Lung (tissue), 17 donors: ENCODE measurements at places on chromosomes 11 and 22.
A peak's percentile ranks its signal among the peaks of the same experiment; 100 is the strongest.

DNA sequence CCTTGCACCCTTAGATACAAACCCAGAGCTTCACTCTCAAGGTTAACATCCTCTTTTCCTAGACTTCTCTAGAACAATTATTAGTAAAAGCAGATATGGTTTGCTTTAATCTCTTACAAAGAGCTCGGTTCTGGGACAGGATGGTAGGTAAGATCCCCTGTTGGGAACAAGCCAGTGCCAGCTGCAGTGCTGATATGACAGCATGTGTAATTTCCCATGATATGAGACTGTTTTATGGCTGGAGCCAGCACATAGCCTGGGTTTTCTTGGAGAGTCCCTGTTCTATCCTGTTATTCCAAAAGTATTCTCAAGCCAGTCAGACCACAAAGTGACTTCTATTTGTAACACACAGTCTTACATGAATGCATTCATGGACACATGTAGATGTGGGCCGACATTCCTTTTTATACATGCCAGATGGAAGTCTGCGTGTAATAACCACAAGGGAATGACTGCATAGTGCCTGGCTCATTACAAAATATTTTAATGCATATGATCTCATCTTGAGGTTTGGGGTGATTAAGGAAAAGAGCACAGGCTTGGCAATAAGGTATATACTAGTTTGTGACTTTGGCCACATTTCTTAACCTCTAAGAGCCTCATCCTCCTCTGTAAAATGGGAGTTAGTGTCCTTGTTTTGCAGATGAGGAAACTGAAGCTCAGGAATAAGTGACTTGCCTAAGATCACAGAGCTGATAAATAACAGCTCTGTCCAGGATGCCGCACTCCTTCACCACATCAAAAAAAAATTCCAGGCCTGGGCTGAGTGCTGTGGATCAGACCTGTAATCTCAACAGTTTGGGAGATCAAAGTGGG lies 21.8 kb downstream of the CLMP start:
- no peak for DNase-seq

DNA sequence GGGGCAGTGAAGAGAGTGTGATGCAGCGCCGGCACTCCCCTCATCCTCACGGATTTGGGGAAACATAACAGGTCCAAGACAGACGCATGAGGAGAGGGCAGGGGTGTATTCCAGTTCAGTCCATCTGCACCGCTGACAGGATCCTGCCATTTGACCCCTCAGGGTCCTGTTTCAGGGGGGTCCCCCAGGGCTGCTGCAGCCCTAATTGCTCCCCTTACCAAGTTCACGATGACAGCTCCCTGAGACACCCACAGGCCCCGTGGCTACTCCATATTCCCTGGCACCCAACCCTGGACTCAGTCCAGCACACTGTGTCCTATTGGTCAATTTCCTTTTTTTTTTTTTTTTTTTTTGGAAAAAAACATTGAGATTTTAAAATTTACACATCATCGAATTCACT lies 41.5 kb downstream of the SHANK2 start:
- no peak for DNase-seq

GRCh38 chr11:78733031-78733430 lies 158.4 kb upstream of the NARS2 start:
- DNase-seq, result no peak

DNA sequence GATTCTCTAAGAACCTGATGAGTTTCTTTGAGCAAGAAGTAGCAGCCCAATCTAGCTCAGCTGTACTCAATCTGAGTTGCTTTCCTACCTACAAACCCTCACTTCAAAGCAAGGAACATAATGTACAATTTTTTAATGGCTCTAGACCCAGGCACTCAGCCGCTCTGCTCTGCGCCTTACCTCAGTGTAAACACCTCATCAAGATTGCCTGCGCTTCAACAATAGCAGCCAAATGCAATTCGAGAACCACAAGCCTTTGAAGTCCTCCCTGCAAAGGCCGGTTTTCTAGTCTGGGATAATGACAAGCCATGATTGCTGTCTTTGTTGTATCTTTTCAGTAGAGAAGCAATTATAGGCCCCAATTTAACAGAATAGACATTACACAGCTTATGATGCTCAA lies 38.0 kb downstream of the JHY start:
- peak; percentile 8 for DNase-seq

GRCh38 chr22:21726650-21727049 lies 8.9 kb downstream of the YPEL1 start:
- DNase-seq, result no peak

GRCh38 chr22:45731041-45731797 lies 59.6 kb downstream of the ATXN10 start:
- no peak for DNase-seq

DNA sequence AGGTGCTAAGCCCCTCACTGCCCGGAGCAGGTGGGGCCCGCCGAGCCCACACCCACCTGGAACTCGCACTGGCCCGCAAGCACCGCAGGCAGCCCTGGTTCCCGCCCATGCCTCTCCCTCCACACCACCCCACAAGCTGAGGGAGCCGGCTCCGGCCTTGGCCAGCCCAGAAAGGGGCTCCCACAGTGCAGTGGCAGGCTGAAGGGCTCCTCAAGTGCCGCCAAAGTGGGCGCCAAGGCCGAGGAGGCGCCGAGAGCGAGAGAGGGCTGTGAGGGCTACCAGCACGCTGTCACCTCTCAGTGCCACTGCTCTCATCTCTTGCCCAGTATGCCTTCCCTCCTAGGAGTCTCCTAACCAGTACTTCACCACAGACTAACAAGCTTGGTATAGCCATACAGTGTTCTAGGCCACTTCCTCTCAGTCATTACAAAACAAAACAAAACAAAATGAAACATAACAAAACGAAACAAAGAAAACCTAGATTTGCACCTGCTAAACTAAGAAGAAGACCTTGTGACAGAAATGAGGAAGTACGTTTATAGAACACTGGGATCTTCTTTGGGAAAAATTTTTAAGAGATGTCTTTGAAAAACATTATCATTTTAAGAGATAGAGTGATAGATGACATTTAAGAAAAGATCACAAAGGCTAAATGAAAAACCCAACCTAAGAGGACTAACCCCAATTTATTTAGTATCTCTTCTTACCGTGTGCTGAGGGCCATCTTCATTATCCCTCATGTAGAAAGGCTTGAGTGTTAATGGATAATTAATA lies 47.7 kb upstream of the GAB2 start:
- DNase-seq, result no peak

GRCh38 chr11:99716302-99716701 lies 695.6 kb downstream of the CNTN5 start:
- DNase-seq, result no peak

DNA sequence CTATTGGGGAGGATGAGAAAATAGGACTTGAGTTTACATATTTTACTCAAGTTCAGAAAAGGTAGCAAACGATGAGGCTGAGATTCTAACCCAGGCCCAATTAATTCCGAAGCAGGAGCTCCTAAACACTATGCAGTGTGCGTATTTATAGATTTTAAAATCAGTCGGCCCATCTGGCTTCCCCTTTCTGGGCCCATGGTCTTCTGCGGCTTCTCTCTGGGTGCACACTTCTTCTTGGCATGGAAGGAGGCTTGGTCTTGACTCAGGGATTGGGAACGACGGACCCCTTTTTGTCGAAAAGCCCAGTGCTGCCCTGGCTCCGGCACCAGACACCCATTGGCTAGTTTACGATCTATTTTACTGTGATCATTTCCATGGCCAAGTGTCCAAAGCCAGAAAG lies 1433.8 kb downstream of the BRD1 start:
- DNase-seq, result no peak

GRCh38 chr11:35907648-35908431 lies 36.0 kb upstream of the LDLRAD3 start:
- no peak for DNase-seq

DNA sequence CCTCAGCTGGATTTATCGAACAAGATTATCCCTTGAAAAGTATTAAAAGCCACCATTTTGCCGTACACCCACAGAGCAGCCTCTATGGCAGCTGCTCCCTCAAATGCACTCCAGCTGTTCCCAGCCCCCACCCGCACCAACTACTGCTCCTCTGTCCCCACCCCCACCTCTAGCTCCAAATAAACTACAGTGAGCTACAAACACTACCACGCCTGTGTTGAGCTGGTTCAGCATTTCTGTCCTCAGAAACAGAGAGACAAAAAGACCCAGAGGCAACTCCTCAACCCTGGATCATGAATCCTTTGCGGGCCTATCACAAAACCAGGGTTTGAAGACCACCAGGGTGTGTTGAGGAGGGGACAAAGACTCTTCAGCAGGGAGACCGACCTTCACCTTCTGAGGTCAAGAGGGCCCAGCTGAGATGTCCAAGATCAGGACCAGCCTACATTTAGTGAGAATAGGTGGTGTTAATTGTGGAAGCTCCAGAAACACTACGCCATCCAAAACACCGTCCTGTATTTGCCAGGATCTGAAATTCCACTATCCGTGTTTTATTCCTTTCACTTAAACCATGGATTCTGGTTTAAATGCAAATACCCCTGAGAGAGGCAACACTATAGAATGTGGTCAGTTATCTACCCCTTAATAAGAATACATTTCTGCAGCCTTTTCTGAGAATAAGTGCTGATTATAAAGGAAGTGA lies 195.9 kb downstream of the DSCAML1 start:
- DNase-seq, result no peak

- no peak for DNase-seq
Observed at GRCh38 chr11:84552791-84553190, 1074.4 kb downstream of the DLG2 start.

DNA sequence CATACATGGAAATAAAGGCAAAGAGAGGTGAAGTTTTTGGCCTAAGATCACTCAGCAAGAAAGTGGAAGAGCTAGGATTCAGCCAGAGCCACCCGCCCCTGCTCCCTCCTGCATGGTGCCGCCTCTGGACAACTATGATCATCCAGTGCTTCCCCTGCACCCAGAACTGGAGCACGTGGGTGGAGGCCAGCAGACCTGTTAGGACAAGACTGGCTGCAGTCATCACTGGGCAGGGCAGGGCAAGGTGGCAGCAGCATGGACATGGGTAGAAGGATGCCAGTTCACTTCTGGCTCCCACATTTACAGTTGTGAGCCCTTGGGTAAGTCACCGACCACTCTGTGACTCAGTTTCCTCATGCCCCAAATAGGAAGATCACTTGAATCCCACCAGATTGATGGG lies 131.0 kb downstream of the FBXO7 start:
- DNase-seq, result no peak

DNA sequence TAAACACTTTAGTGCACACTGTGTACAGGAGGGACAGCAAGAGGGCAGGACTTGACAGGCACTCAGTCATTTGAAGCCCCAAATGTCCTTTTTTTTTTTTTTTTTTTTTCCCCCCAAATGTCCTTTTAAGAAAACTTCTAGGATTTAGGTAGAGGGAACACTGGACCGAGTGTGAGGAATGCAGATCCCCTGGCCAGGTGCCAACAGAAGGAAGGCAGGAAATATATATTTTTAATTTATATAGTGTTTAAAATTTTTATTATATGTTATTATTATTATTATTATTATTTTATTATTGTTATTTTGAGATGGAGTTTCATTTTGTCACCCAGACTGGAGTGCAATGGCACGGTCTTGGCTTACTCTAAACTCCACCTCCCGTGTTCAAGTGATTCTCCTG lies 35.5 kb downstream of the ARHGAP8 start:
- DNase-seq, result no peak

- peak; percentile 6 for DNase-seq
Observed at GRCh38 chr11:112128483-112129121, 35.3 kb downstream of the IL18 start.

- no peak for DNase-seq
Observed at GRCh38 chr11:76695771-76696170, 25.2 kb upstream of the LRRC32 start.

DNA sequence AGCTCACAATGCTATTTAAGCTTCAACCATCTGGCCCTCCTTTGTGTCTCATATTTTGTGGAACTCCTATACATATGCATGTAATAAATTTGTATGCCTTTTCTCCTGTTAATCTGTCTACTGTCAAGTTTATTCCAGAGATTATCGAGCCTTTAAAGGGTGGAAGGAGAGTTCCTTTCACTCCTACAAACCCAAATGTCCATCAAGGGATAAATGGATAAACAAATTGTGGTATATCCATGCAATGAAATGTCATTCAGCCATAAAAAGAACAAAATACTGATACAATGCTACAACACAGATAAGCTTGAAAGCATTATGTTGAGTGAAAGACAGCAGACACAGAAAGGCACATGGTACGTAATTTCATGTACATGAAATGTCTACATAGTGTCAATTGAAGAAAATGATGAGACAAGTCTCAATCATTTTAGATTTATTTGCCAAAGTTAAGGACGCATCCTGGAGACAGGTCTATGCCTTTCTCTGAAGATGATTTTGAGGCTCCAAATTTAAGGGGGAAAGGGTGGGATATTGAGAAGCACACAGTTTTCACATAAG lies 17.7 kb upstream of the FEZ1 start:
- no peak for DNase-seq

DNA sequence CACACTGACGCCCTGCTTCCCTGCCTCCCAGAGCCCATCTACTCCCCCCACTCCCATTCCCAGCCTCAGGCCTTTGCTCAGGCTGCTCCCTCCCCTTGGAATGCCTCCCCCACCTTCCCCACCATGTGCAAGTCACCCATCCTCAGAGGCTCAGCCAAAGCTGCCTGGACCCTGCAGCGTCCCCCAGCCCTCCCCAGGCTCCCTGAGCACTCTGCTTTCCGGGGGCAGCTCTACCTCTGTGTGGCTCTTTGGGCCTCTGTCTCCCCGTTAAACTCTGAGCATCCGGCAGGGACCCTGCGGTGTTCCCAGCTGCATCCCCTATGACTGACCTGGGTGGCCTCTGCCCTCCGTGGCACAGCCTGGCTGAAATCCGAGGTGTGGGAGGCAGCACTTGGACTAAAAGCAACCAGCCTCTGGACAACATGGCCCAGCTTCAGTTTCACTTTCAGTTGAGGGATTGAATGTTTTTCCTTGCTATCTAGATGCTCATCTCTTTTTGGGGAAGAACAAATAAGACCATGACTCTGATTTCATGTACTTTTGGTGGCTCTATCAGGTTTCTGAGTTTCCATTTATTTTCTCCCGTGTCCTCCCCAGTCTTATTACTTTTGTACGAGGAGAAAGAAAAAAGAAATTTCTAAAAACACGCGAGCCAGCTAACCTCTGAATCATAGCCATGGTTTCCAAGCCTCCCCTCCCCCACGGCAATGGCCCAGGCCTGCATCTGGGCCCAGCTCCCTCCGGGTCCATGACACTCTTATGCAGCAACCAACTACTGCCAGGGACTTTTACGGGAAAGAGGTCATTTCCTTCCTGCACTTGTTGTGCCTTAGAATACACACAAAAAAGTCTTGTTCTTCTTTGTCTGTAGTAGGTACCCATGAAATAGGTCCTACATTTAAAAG lies 3.8 kb downstream of the APOL3 start:
- DNase-seq, result peak; percentile 81

DNA sequence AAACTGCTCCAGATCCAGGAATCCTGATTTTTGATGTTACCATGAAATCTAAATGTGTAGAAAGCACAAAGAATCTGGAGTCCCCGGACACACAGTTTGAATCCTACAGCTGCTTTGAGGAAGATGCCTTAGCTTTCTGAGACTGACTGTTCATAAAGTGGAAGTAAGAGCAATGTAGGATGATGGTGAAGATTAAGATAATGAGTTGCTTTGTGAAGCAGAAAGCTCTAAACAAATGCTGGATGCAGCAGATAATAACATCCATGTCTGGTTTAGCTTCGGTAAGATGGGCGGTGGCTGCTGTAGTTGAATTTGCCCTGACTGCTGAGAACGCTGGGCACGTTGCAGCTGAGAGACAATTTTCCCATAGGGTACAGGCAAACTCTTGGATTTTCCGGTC lies 20.1 kb downstream of the OVOL1 start:
- DNase-seq, result no peak
